ENCODE measurements at places on chromosomes 16 and 17.
A peak's percentile ranks its signal among the peaks of the same experiment; 100 is the strongest.

GRCh38 chr17:38908676-38909181 is 16.7 kb upstream of the LASP1NB start:
- no peak for DNase-seq

- no peak for DNase-seq
Measured at GRCh38 chr17:34171245-34171818, 83.8 kb upstream of the CCL2 start.

DNA sequence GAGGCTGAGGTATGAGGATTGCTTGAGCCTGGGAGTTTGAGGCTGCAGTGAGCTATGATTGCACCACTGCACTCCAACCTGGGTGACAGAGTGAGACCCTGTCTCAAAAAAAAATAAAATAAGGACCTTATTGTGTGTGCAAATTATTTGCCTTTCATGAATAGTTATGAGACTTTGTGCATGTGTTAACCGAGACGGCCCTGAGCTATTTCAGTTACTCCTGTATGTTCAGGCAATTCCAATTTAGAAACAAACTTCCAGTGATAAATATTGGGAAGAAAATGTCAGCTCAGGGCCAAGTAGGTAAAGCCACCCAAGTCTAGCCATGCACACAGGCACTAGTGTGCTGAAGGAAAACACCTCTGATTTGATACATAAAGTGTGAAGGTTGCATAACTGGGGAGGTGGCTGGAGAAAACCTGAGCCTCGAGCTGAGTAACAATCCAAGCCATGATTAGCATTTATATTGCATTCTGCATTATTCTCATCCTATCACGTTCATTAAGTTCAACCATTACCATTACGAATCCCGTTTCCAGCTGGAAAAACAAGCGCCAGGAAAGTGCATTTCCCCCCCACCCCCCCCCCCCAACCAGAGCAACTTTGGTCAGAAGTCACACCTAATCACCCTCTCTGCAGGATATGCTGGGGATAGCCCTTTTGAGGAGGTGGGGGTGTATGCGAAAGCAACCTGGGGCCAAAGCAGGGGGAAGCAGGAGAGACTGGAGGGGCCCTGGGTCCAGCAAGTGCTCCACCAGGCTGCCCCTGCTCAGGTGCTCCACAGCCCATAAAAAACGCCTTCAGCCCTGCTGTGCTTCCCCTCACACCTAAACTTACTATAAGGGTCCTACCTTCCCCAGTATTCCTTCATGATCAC is 18.6 kb upstream of the ENDOV start:
- no peak for DNase-seq

GRCh38 chr16:49936791-49937190 is 80.9 kb upstream of the ZNF423 start:
- no peak for DNase-seq

- no peak for DNase-seq
Measured at GRCh38 chr17:83183951-83184506, 104.6 kb downstream of the METRNL start.

DNA sequence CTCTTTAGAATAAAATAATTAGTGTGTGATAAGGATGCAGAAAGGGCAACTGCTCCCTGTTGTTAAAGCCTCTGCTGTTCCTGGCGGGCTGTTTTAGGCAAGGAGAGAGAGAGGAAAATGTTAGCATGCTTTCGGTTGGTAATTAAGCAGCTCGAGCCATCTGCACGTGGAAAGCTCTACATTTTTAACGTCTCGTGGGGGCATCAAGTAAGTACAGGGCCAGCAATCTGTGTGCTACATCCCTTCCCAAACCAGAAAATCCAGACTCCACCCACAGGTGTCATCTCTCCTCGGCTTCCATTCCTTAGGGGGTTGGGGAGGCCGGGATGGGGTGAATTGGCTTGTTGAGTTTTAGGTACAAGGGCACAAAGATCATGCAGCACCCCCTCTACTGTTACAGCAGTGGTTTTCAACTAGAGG is 62.4 kb upstream of the MARCHF10 start:
- no peak for DNase-seq

DNA sequence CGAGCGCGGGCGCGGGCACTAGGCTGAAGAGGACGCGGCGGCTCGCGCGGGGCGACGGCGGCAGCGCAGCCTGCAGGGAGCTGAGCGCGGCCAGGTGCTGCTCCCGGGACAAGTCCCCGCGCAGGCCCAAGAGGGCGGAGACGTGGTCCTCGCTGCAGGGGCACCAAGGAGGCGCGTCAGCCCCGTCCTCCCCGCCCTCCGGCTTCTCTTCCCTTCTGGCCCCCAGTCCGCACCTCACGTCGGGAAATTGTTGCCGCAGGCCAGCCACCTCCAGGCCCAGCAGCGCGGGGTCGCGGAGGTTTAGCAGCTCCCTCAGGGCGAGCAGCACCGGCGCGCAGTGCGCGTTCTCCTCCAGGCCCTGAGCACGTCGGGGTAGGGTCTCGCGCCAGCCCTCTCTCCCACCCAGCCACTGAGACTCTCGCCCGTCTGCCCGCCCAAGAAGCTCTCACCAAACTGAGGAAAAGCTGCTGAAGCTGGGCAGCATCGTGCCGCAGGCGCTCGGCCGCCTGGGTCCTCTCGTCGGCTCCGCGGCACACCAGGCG is 761 bp upstream of the MATCAP1 start:
- no peak for DNase-seq

DNA sequence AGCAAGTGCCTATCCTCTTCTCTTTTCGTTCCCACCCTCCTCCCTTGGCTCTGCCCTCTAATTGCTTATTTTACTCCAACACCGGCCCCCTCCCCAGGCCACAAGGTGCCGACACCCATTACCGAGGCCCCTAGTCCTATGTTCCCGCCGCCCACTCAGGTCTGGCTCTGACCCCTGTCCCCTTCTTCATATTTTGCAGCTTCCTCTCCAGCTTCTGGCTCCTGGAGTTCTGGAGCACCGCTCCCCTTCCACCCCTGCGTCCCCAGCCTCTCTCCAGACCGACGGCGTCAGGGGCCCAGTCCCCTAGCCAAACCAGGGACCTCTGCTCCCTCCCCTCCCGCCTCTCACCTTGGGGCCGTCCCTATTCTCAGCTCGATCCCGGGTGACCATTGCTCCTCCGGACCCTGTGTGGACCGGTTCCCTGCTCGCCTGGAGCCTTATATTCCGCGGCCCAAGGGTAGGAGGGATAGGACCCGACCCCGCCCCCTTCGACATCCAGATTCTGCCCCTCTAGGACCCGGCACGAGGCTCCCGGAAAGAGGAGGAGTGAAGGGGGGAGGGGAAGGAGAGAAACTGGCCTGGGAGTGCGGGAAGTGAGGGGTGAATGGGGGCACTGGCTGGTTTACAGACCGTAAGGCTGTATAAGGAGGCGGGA is at the start of gene HES7:
HES7 (minus strand) TSS at position 412 of the 655 bp plus-strand sequence; CDS start at position 390, 22 bp downstream.
- DNase-seq: no peak

GRCh38 chr17:47225911-47226688 is 17.0 kb downstream of the MYL4 start:
- no peak for DNase-seq

DNA sequence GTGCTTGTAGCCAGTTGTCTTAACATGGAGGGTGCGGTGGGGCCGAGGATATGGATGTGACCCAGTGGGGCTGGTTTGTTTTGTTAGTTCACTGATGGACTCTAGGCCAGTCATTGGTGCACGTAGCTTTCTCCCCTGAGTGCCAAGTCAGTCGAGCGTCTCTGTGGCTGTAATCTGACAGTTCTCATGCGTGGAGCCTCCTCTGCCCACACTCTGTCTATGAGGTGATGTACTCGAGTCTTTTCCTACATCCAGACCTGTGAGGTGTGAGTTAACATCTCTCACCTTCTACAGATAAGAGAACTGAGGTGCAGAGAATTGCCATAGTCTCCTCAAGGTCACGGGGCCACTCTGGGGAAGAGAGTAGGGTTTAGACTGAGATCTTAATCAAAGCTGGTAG is 90.2 kb downstream of the MARCHF10 start:
- no peak for DNase-seq

- peak; percentile 47 for DNase-seq
Measured at GRCh38 chr17:80195671-80196529, 24.2 kb downstream of the SGSH start.

GRCh38 chr17:77383613-77384608 is 243.1 kb downstream of the SEC14L1 start:
- no peak for DNase-seq

DNA sequence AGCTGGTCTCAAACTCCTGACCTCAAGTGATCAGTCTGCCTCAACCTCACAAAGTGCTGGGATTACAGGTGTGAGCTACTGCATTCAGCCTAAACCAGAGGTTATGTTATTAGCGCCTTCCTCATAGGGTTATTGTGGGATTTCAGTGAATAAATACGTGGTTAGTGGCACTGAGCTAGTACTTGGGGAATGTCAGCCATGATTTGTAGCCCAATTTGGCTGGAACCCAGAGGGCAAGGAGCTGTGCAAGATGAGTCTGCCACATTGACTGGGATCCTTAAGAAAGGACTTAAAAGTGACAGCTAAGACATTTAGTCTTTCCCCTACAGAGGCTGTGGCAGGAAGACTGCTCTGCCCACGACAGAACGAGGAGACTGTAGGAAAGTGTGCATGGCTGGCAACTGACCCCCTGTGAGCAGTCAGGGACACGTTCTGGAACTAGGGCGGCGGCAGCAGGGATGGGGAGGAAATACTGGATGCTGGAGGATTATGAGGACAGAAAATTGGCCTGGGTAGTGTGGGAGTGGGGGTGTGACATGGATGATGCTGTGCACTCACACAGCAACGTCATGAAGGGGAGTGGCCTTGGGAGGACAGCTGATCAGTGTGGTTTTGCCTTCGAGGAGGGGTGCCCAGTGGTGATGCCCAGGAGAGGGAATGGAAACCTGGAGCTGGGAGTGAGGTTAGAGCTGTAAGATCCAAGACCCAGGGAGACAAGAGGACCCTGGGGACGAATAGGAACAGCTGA is 14.6 kb downstream of the ATP5PD start:
- DNase-seq: peak; percentile 25

GRCh38 chr17:69093279-69093789 is 32.6 kb upstream of the ABCA9 start:
- DNase-seq: no peak

- DNase-seq: no peak
Measured at GRCh38 chr16:22267764-22268163, 29.4 kb upstream of the POLR3E start.

DNA sequence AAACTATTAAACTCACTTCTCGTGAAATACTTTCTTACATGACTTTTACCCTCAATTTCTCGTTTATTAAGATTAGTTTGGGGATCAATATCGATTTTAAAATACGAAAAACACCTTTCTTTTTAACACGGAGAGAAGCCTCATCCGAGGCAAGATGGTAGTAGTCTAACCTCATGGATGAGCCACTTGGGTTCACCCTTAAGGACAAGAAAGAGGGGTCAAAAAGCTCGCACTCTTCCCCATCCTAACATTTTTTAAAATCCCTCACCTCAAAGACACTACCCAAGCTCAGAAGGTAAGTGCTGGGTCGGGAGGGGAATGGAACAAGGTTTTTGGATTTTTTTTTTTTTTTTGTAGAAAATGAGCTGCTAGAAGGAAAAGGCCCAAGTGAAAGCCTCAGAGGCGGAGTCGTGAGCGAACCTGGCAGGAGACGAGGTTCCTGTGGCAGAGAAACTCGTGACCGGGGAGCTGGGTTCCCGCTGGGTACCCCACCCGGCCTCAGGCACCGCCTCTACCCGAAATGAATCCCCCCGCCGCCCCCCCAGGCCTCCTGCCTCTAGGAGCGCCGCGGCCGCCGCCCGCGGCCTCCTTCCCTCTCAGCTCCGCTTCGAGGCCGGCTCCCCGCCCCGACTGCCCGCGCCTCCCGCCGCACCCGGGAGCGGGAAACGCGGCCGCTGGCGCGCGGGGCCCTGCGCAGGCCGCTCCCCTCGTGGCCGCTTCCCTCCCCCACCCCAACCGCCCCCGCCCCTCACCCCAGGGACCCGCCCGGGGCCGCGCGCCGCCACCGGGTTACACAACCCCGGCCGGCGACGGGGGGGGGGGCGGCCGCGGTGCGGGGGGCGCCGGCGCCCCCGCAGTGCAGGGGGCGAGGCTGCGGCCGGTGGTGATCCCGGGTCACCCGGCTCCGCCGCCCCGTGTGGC is 1.6 kb downstream of the NUFIP2 start:
- peak; percentile 28 for DNase-seq

GRCh38 chr17:2076087-2076984 is 21.4 kb downstream of the HIC1 start:
- DNase-seq: no peak

DNA sequence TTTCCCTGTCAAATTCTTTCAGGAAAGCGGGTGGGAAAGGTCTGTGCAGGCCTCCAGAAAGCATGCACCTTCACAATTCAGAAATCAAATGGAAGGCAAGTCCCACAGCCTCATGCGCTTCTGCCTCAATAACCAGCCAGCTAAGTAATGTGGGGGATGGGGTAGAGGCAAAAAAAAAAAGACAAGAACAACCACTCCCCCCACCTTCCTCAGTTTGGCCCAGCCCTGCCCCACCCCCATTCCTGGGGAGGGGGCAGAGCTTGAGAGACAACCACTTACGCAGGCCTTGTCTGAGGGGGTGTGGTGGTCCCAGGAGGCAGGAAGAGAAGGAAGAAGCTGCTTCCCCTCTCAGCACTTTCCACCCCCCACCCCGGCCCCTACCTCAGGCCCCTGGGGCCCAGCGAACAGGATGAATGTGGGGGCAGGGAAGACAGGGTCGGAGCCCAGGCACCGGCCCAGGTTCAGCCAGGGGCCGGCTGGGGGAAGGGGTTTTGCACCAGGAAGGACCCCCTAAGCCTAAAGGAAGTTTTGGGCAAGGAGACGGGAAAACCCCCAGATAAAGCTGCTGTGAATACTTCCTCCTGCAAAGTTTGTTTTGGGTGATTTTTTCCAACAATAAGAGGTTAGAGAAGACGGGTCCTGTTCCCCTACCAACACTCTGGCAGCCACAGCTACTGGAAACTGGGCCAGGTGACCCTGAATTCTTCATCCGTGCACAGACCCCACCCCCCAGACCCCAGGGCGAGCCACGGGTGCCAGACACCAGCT is 1.2 kb downstream of the JUP start:
- no peak for DNase-seq

DNA sequence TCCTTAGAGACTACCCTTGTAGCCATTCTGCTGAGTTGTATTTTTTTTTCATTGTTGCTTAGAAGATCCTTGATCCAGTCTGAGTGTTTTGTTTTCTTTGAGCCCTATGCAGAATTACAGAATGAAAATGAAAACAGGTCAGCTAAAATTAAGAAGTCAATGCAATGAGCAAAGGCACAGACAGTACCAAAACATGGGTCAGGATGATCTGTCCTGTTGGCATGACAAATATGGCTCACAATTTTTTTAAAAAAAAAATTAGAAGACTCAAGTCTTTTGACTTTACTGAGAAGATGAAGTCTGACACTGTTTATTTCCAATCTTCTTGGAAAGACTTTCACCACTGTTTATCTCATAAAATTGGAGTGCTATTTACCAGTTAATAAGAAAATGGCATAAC is 32.4 kb downstream of the KCNJ16 start:
- no peak for DNase-seq

- DNase-seq: no peak
Measured at GRCh38 chr16:64272028-64272427, 849.8 kb downstream of the CDH11 start.

DNA sequence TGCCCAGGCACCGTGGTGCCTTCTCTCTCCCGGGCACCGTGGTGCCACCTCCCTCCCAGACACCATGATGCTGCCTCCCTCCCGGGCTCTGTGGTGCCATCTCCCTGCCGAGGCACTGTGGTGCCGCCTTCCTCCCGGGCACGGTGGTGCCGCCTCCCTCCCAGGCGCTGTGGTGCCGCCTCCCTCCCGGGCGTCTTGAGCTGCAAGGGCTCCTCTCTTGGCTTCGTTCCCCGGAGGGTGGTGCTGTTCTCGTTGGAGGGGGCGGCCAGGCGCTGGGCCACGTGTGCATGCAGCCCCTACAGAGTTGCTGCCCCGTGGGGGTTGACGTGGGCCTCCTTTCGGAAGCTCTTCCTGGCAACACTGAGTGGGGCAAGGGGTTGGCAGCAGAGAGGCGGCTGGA is 8.2 kb downstream of the CENPX start:
- no peak for DNase-seq

Measured in stimulated activated CD4-positive, alpha-beta T cell treated with anti-CD3 and anti-CD28 coated beads, Interleukin-15, amount 100 ng/mL, for 1 hour (primary cell).